ENCODE measurements at places on chromosomes 7 and 10. TPM values are rescaled to one million over a fixed set of nuclear protein-coding genes. Genes with fewer than 3 reads are reported as not detected.
A peak's percentile ranks its signal among the peaks of the same experiment; 100 is the strongest.

- peak overlapping the region; percentile 80 for H3K27ac ChIP-seq
- H3K36me3 ChIP-seq: peaks cover 47% of the 10 kb centered on the region
- H3K4me3 ChIP-seq: no peak overlapping the region
Measured at GRCh38 chr10:63173468-63174232, 40.5 kb downstream of the NRBF2 start.

GRCh38 chr7:786472-787255 lies 45.6 kb upstream of the SUN1 start:
- no peaks in the 10 kb centered on the region for H3K4me1 ChIP-seq
- peak; percentile 80 for DNase-seq
- no peak overlapping the region for H3K27ac ChIP-seq
- H3K36me3 ChIP-seq: peaks cover 34% of the 10 kb centered on the region
- H3K27me3 ChIP-seq: no peaks in the 10 kb centered on the region

The HPS6 gene
- total RNA-seq: 7.1 TPM

DNA sequence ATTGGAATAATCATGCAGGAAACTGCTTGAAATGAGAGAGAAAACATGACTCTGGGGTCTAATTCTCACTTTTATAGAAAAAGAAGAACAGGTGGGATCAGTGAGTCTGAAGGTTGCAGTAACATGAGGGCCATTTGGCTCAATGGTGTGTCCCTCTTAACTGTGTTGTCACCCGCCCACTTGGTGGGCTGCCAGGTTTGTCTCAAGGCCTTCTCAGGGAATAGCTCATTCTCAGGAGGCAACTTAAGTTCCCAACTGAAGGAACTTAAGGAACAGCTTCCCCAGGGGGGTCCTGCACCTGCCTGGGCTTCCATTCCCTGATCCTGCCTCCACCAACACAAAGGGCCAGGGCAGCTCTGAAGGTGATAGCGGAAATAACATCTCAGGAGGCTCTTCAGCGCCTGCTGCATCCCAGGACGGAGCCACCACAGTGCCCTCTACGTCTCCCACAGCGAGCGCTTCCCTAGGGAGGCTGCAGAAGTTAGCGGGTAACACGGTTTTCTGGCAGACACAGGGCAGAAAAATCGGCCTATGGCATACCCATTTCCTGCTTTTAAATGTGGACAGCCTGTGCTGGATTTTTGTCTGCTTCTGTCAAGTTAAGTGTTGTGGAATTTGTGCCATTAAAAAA lies 88.8 kb downstream of the ZRANB1 start:
- no peak overlapping the region for H3K27ac ChIP-seq
- H3K4me3 ChIP-seq: no peak overlapping the region
- peak; percentile 61 for DNase-seq
- peaks cover 5% of the 10 kb centered on the region for H3K4me1 ChIP-seq
- H3K36me3 ChIP-seq: no peaks in the 10 kb centered on the region

DNA sequence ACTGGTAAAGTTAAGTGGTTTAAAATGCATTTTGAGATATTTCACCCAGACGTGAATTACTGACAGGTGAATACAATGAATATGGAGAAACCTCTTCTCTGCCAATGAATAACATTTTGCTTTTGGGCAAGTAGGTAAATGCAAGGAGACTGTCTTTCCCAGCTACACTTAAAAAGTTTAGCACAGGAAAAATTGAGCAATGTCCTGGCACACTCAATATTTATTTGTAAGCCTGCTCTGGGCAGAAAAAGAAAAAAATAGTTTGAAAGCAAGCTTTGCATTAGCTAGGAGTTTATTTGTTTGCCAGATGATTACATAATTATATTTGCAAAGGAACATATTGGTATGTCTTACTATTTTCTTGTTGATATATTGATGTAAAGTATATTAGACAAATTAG lies 624.2 kb downstream of the ACTR3B start:
- H3K27me3 ChIP-seq: no peaks in the 10 kb centered on the region
- no peak overlapping the region for H3K27ac ChIP-seq
- H3K4me3 ChIP-seq: no peak overlapping the region
- no peaks in the 10 kb centered on the region for H3K36me3 ChIP-seq
- H3K4me1 ChIP-seq: no peaks in the 10 kb centered on the region

DNA sequence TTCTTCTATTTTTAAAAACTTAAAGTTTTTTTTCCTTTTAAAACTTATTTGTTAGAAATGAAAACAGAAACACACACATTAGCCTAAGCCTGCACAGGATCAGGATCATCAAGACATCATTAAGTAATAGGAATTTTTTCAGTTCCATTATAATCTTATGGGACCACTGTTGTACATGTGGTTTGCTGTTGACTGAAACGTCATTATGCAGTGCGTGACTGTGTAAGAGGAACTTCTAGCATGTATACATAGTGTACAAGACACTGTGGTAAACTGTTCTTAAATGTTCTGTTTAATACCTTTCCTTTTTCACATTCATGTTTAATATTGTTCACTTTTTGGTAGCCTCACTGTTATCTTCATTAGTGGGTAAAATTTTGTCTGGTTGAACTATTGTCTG lies 12.1 kb downstream of the ENTPD7 start:
- peaks cover 9% of the 10 kb centered on the region for H3K4me1 ChIP-seq
- no peaks in the 10 kb centered on the region for H3K36me3 ChIP-seq
- no peak overlapping the region for H3K4me3 ChIP-seq
- H3K27me3 ChIP-seq: no peaks in the 10 kb centered on the region
- no peak for DNase-seq

The DGKB gene
- total RNA-seq: not detected

GRCh38 chr10:90437452-90437851 lies 420.4 kb downstream of the HTR7 start:
- H3K27ac ChIP-seq: no peak overlapping the region
- H3K36me3 ChIP-seq: no peaks in the 10 kb centered on the region
- DNase-seq: no peak
- no peak overlapping the region for H3K4me3 ChIP-seq

DNA sequence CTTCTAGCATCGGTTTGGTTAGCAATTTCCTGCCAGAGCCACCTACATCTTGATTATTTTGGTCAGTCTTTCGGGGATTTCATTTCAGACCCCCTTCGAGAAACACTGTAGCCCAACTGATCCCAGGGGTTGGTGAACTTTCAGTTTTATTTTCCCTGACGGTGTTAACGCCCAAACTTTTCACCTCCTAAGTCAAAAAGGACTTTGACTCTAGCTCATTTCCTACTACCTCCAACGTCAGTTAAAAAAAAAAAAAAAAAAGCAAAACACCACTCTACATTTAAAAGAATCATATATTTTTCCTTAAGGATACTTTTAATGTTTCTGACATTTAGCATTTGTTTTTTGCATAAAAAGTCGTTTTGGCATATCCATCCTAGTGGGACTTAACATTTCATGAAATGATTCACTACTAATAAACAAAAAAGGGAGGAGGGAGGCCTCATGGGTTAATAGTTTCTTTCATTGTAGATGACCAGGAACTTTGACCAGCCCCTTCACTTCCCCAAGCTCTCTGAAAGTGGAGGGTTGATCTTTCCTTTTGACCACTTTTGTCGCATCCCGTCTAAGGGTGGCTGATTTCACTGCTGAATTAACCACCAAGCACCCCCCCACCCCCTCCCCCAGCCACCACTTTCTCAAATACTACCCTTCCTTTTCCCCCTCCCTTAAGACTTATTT lies 764 bp upstream of the TCF7L2 start:
- H3K36me3 ChIP-seq: no peaks in the 10 kb centered on the region
- DNase-seq: no peak
- peak overlapping the region; percentile 49 for H3K4me3 ChIP-seq
- no peak overlapping the region for H3K27ac ChIP-seq
- no peaks in the 10 kb centered on the region for H3K27me3 ChIP-seq

DNA sequence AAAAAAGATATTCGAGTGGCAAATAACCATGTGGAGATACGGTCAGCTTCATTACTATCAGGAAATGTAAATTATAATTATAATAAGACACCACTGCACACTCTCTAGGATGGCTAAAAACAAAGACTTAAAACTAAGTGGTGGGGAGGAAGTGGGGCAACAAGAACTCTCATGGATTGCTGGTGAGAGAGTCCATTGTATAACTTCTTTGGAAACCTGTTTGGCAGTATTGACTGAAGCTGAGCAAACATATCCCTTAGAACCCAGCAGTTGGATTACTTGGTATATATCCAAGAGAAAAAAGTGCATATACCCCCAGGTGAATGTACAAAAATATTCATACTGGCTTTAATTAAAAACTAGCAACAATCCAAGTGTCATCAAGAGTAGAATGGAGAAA lies 133.7 kb upstream of the CTBP2 start:
- H3K4me1 ChIP-seq: no peaks in the 10 kb centered on the region
- no peak overlapping the region for H3K4me3 ChIP-seq
- no peak for DNase-seq
- no peak overlapping the region for H3K27ac ChIP-seq
- no peaks in the 10 kb centered on the region for H3K27me3 ChIP-seq

DNA sequence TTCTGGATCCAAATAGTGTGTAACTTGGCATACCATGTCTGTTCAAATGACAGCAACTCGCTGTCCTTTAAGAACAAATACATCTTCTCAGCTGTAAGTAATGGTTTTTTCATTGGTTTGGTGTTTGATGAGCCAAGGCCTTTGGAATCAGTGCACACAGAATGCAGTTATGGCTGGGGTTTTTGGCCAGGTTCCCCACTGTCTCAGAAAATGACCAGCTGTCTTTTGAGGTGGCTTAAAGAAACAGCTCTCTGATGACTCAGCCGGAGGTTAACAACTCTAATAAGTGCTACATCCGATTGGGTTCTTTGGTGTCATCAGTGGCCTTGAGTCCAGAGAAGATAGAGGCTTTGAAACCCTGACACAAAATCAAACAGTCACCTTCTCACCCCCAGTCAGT lies 688.4 kb downstream of the REEP3 start:
- H3K36me3 ChIP-seq: no peaks in the 10 kb centered on the region
- no peaks in the 10 kb centered on the region for H3K4me1 ChIP-seq
- no peak for DNase-seq
- no peak overlapping the region for H3K27ac ChIP-seq

DNA sequence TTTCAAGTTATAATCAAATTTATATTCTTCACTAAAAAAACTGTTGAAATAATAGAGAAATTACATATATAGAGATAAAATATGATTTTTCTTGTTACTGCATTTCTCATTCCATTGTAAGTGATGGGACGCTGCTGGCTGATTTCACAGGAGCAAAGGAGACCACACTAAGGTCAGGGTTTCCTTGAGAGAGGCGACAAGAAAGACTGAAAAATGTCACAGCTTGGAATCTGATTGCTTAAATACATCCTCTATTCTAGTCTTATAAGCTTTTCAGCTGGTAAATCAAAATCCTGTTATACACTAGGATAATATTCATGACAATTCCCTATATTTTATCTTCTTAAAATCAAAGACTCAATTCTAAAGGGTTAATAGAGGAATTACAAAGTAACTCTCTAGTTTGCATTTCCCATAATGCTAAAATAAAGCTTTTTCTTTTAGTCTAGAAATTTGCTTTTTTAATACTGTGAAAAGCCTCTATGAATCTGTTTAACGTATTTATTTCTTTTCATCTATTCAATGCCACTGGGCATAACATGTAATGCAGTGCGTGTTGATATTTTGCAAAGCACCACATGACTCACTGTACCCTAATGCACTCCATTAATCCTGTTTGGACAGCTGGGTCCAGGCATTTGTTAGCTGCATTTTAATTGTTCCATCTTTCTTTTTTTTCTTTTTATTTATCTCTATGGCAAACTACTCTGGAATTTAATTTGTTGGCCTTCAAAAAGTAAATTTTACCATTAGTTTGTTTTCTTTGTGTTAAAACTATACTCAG lies 81.7 kb downstream of the RNF32 start:
- H3K4me1 ChIP-seq: no peaks in the 10 kb centered on the region
- H3K27me3 ChIP-seq: no peaks in the 10 kb centered on the region
- DNase-seq: no peak
- H3K36me3 ChIP-seq: peaks cover 28% of the 10 kb centered on the region
- no peak overlapping the region for H3K27ac ChIP-seq
- H3K4me3 ChIP-seq: no peak overlapping the region

GRCh38 chr10:4693967-4694366 lies 132.0 kb upstream of the AKR1E2 start:
- no peaks in the 10 kb centered on the region for H3K36me3 ChIP-seq
- no peak overlapping the region for H3K4me3 ChIP-seq
- DNase-seq: no peak

All from Karpas-422 (cell line).